ENCODE measurements at places on chromosomes 7 and 10.

DNA sequence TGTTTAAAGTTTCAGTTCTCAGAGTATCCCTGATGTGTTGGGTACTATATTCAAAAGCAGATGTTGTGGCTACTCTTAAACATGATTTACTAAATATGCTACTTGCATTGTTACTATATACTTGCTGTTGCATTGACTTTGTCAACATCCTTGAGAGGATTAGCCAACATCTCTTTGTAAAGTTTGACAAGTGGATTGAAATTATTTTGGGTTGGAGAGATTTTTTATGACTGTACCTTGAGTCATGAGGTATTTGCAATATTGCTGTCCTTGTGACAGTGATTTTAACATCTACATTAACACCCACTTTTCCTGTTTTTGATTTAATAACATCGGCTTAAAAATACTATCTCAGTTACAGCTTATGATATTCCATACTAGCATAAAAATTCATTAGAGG, 31.9 kb downstream of the MRC1 start:
- DNase-seq, result no peak

DNA sequence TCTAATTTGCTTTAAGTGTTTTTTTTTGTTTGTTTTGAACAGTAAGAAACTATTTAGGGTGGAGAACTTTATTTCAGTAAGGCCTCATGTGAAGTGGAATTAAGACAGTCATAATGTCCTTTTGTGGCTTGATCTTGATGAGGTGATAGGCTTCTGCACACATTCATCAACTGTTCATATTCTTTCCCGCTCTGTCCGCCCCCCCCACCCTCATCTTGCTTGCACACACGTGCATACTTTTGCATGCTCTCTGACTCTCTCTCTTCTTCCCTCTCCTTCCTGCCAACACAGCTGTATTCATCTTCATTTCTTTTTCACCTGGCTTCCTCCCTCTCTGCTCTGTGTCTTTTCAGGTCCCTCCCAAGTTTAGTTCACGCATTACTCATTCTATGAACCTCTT, 429.6 kb downstream of the AUTS2 start:
- DNase-seq, result no peak

DNA sequence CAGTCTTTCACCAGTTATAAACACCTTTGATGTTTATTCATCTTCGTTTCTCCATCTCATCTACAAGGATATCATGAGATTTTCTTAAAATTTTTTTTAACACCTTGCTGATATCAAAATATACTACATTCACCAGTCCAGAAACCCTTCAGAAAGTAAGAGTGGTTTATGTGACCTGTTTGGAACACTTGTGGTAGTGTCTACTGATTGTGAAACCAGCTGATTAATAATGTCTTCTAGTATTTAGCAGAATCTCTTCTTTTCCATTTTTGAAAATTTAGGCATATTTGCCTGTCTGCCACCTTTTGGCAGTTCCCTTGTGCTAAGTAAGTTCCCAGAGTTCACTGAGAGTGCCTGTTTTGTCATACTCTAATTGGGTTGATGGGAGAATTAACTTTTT, 18.5 kb downstream of the DLD start:
- DNase-seq, result no peak

DNA sequence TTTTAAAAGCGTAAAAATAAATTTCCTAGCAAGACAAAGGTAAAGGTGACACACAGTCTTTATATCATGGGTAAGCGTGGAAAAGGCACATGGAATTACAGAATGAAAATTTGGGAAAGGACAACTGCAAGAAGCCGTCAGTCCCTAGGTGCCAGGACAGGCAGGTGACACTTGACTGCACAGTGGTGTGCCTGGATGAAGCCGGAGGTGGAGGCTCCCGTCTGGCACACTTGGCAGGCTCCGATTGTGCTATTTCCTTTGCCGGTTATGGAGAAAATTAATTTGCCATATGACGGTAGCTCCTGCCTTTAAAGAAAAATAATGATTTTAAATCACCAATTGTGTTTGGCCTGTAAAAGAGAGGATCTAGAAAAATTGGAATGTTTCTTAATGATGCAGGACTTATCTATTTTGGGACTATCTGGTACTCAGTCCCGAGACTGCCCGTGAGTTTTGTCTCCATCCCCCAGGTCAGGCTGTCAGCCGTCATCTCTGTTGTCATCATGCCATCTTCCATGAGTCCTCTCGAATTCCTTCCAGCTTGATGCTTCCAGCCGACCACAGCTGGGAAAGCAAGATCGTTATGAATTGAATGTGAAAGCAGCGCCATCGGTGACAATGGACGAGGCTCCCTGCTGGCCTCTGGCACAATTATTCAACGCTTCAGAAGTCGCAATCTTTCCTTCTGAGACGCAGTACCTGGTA, 56.2 kb upstream of the MGMT start:
- DNase-seq, result no peak
